ENCODE measurements at places on chromosomes 4 and X.

- no peak for DNase-seq
Measured at GRCh38 chr4:167079762-167080161, 154.5 kb downstream of the SPOCK3 start.

DNA sequence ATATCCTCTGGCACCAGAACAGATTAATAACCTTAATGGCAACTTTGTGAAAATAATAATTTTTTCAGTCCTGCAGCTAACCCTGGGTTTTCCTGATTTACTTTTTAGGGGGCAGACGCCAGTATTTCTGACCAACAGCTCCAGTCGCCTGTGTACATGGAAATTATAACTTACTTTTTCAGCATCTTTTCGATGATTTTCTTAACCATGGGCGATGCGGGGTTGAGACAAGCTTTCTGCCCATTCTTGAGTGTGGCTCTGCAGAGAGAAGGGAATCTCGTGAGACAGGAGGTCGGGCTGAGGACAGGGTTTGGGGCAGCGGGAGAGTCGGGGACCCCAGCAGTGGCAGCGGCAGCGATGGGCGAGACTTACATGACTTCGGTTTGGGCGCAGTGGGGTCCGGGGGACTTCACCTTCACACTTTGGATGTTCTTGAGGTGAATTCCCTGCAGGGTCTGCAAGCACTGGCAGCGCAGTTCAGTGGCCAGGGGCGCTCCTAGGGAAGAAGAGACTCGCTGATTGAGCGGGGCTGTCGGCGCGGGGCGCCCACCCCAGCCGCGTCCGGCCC, 484 bp downstream of the CXCL2 start:
- no peak for DNase-seq

DNA sequence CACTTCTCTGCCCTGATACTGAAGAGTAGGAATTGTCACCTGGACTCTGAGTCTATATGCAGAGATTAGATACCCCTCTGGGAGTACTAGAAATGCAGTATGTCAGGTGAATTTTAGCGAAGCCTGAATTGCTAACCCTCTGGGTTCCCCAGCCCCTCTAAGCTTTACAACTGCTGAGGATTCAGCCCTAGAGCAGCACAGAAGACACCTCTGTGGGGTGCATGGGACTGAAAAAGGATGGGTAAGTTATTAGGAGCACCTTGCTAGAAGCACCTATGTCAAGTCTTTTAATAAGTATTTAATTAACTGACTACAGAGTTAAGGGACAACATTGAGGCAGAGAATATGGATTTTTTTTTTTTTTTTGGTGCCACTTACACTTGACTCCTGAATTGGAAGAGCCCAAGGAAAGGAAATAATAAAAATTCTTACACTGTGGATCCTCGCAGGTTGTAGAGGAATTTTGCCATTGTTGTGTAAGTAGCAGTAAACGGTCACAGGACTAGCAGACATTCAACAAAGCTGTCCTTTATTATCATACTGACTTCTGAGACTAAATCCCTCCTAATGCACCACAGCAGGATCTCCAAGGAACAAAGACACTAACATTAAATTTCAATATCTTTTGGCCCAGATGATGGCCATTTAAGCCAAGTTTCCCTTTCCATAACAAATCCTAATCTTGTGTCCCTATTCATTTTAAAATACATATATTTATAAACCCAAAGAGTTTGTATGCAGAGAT, 253.2 kb downstream of the ANKRD50 start:
- no peak for DNase-seq

- no peak for DNase-seq
Measured at GRCh38 chr4:105088110-105088879, 58.4 kb upstream of the TET2 start.

DNA sequence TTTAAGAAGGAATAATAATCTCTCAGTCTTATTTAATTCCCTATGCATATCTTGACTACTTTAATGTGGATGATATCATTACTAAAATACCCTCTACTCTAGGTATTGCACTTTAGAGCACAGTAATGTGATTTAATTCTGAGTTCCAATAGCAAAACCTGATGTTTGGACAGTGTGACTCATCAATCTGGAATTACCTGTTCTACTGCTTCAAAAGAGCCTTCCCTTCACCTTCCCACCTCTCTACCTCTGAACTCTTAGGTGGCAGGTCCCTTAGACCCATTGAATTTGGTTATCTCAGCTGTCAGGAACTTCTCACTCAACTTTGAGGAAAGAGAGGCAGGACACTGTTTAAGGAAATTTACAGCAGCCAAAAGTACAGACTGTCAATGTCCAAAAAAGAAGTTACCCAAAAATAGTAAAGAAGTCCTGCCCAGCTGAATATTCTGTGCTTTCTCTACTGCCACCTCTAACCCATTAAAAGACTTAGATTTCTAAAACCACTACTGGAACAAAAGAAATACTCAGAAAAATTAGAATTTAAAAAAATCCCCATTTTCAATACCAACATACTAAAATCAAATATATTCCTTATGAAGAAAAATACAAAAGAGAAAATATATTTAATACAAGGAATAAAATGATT, 123.1 kb upstream of the GPM6A start:
- DNase-seq = no peak

- DNase-seq = no peak
Measured at GRCh38 chr4:60117726-60118323, 1082.3 kb upstream of the ADGRL3 start.

GRCh38 chr4:2009651-2010233, 968 bp upstream of the NELFA start:
- peak; percentile 17 for DNase-seq

DNA sequence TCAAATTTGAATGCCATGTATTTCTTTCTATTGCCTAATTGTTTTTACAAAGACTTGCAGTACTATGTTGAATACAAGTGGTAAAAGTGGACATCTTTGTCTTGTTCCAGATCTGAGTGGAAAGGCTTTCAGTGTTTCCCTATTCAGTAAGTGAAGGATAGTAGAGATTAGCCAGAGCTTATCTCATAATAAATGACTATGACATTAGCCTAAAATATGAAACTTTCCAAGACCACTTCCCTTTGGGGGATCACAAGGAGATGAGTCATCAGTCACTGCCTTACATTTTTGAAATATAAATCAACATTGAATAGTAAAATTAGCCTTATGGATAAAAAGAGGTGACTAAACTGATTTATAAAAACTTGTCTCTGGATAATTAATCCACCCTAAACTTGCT, 554.1 kb upstream of the MAGEB2 start:
- no peak for DNase-seq

GRCh38 chr4:80005863-80006262, 67.2 kb downstream of the ANTXR2 start:
- DNase-seq = no peak

DNA sequence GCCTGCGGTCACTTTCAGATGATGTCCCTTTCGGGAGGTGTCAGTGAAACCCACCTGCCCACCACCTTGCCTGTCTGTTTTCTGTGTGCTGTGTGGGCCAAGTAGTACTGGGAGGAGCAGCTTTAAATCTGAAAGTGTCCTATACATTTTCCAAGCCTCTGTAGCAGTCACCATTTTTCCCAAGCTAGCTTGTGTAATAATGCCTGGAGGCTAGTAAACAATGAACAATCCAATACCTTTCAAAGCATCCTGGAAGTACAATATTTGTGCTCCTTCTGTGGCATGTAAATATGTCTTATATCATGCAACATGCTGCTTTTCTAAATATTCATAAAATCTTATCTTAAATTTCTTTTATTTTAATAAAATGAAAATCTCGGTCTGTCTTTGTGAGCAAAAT, 111.6 kb upstream of the C1GALT1C1 start:
- DNase-seq = no peak

- DNase-seq = no peak
Measured at GRCh38 chr4:53653484-53654053, 62.3 kb upstream of the LNX1 start.

DNA sequence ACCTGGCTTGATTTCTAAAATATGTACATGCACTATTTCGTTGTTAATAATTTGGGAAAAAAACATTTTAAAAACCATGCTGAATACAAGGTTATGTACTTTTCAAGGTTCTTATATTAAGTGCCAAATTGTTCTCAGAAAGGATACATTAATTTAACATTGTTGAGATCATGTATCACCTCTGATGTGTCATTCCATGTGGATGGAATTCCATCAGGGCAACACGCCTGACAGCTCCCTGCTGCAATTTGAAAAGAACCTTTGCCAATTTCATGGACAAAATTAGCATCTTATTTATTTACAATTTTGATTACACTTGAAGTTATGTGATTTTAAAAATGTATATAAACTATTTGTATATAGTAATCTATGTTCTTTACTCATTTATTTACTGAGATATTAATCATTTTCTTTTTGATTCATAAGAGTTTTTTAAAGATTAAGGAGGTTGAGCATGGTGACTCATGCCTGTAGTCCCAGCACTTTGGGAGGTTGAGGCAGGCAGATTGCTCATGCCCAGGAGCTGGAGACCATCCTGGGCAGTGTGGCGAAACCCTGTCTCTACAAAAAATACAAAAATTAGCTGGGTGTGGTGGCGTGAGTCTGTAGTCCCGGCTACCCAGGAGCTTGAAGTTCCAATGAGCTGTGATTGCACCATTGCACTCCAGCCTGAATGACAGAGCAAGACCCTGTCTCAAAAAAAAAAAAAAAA, 142.8 kb downstream of the ENPP6 start:
- DNase-seq = no peak

DNA sequence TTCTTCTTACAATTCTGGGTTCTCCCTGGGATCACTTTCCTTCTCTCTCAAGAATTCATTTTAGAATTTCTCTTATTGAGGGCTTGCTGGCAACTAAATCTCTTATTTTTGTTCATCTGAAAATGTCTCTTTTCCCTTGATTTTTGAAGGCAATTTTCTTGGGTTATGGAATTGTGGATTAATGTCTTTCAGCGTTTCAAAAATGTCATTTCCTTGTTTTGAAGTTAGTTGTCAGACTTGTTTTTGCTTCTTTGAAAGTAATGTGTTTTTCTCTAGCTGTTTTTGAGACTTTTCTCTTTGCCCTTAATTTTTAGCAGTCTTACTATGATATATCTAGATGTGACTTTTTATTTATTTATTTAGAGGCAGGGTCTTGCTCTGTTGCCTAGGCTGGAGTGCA, 205.7 kb downstream of the CHIC2 start:
- no peak for DNase-seq

GRCh38 chr4:38654273-38654672, 9.7 kb upstream of the KLF3 start:
- no peak for DNase-seq

GRCh38 chr4:165834116-165834515, 38.9 kb upstream of the TLL1 start:
- DNase-seq = no peak

GRCh38 chrX:152403515-152403914, 47.6 kb downstream of the GABRA3 start:
- no peak for DNase-seq

- no peak for DNase-seq
Measured at GRCh38 chr4:139666735-139667281, 1.2 kb downstream of the MGST2 start.

- DNase-seq = no peak
Measured at GRCh38 chrX:96997196-96997595, 113.5 kb downstream of the RPA4 start.

GRCh38 chr4:51843309-51844152, 578 bp downstream of the DCUN1D4 start:
- peak; percentile 38 for DNase-seq

DNA sequence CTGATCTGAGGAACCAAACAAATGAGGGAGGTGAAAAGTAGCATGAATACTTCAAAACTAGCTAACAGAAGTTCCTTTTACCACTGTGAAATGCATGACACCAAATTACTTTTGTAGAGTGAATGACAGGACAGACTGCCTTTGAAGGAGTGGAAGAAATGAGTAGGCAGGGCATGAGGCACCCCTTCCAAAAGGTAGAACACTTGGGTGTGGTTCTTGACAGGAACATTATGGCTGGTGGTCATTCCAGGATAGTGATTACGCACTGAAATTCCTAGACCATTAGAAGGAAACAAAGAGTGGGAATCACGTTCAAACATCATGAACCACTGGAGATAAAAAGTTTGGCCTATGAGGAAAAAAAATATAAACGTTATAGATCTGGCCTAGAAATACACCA, 4.9 kb downstream of the HUWE1 start:
- no peak for DNase-seq

DNA sequence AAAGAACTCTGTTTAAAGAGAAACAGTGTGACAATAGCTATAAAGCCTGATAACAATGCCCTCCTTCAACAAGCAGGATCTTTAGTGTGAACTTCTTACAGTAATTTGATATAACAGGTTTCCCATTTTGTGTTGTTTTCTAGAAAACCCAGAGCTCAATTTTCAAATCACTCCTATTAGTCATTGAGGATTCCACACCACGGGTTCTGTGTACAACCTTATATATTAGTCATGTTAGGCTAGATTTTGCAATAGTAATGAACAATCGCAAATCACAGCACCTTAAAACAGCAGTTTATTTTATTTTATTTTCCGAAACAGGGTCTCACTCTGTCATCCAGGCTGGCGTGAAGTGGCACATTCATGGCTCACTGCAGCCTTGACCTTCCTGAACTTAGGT, 1020.9 kb upstream of the INTU start:
- no peak for DNase-seq

DNA sequence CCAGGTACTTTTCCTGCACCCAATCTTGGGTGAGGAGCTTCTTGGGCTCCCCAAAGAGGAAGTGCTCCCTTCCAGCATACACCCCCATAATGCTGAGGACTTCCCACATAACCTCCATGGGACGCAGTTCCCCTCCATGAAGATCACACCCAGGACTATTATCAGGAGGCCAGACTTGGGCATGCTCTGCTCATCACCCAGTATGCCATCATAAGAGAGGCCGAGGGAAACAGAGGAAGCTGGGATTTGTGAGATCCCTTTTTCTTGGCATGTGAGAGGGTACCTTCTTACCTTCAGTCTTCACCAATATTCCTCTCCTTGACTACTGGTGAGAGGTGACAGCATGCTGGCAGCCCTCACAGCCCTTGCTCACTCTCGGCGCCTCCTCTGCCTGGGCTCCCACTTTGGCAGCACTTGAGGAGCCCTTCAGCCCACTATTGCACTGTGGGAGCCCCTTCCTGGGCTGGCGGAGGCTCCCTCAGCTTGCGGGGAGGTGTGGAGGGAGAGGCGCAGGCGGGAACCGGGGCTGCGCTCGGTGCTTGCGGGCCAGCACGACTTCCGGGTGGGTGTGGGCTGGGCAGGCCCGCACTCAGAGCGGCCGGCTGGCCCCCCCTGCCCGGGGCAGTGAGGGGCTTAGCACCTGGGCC, 15.7 kb upstream of the HSFX1 start:
- DNase-seq = no peak

DNA sequence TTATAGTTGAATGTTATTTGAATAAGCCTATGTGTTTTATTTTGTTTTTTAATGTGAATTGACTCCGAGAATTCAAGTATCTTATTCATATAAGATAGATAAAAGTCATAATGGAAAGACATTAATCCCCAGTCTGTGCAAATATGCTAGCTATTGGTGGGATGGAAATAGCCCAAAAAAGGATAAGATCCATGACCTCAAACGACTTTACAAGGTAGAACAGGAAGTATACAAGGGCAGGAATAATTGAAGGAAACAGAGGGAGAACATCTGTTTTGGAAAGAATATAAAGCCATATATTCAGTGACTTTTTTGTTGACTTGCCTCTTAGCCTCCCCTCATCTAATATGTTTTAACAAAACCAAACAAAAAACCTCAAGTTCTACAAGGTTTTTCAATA, 9.0 kb downstream of the ABCE1 start:
- DNase-seq = no peak

GRCh38 chr4:9870165-9870790, 88.8 kb downstream of the DRD5 start:
- DNase-seq = no peak

GRCh38 chrX:108033890-108034289, 11.0 kb upstream of the VSIG1 start:
- no peak for DNase-seq
